Dermis microvascular lymphatic vessel endothelial cell (primary cell): ENCODE measurements at places on chromosomes 6 and 20. TPM values are rescaled to one million over a fixed set of nuclear protein-coding genes. Genes with fewer than 3 reads are reported as not detected.

DNA sequence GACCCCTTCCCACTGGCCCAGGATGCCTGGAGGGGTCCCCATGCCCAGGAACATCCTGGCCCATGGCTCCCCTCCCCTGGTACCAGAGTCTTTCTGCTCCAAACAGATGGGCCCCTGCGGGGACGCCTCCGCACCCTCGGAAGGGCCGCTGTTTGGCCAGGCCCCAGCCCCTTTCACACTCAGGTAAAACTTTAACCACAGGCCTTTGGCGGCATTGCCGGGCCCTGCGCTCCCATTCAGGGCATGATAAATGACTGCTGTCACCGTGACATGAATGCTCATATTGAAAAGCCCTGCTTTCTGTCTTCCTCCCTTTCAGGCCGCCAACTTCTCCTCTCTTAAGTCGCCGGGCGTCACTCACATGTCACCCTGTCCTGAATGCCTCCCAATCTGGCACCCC, 141.5 kb upstream of the TOP1 start:
- no peak for DNase-seq

- no peak for DNase-seq
Observed at GRCh38 chr6:155120034-155120433, 124.9 kb downstream of the TIAM2 start.

Gene MAS1
- not detected in 2 replicates for total RNA-seq

DNA sequence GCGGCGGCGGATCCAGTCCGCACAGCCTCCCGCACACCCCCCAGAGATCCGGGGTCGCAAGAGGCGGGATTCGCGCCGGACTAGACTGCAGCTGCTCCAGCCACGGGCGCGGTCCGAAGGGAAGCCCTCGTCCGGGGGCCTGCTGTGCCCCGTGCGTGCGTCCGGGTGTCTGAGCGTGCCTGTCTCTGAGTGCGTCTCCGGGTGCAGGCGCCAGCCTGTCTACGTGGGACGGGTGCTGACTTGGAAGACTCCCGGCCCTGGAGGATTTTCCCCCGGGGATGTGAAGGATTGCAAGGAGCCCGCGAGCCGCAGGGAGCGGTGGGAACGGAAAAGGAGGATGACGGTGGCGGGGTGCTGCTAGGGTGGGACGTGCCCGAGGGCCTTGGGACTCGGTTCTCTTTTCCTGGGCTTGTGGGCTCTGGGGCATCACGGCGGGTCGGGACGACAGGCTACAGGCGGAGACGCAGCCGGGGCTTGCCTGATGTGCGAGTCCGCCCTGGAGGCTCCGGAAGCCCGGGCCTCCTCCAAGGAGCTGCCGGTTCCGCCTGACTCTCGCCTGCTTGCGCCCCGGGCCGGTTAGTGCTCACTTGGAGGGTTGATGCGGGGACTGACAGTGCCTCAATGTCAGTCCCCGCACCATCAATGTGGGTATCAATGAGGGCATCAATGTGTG, 5.7 kb downstream of the MAFB start:
- DNase-seq = peak; percentile 10

DNA sequence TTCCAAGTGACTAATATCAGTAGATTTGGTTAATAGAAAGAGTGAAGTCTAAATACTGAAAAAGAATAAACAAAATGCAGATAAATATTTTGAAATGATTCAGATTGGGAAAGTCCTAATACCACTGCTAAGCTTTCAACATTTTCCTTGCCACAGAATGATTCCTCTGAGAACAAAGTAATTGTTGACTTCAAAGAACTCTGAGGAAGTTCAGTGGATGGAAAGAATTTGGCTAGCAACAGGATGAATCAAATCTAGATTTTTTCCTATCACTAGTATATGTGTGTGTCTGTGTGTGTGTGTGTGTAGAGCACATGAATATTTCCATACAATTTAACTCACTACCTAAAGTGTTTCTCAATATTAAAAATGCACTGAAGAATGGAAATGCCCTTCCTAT, 107.9 kb upstream of the PREP start:
- peak; percentile 74 for DNase-seq

DNA sequence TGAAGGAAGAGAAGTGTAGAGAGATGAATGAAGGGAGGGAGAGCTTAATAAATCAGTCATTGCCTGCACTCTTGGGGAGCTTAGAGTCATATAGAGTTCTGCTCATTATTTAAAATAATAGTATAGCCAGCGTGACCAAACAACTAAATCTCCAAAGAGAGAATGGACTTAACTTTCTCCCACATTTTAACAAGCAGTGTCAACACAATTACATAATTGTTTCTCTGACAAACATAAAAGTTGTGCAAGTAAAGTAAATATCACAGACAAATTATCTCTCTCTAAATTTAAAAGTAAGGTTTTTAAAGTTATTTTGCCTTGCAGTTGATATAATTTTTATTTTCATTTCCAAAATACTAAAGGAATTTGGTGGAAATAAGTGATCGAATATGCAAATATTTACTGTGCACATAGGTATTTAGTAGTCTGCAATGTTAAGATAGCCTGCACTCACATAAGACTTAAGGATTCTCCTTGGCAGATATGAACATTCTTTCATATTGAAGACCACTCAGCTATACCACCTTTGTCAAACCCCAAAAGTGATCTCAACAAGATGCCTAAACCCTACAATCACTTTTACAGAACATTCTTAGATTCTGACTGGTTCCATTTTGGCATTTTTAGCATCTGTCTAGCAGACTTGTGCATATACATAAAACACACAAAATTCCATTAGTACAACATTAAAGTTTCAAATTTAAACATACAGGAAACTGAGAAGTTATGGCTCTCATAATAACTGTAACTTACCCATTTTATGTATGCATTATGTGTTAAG, 67.7 kb downstream of the KIF6 start:
- no peak for DNase-seq

Gene CLDN20
- not detected in 2 replicates for total RNA-seq

DNA sequence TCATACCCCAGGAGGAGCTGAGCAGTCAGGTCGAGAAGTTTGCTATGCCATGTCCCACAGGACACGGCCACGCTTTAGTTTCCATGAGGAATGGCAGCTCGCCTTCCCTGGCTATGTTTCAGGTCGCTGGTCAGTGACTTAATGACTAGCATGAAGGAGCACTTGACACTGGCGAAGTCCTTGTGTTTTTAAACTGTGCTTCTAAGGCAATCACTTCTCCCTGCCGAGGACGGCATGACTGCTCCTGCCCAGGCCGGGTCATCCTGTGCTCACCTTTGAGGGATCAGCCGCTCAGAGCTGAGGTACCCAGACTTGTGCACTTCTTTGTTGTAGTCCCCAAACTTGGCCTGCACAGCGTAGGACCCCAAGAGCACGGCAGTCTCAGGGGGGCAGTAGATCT, 34.1 kb downstream of the EZR start:
- DNase-seq = no peak

Gene YWHAB
- total RNA-seq = 92.7 and 117 TPM in 2 replicates

DNA sequence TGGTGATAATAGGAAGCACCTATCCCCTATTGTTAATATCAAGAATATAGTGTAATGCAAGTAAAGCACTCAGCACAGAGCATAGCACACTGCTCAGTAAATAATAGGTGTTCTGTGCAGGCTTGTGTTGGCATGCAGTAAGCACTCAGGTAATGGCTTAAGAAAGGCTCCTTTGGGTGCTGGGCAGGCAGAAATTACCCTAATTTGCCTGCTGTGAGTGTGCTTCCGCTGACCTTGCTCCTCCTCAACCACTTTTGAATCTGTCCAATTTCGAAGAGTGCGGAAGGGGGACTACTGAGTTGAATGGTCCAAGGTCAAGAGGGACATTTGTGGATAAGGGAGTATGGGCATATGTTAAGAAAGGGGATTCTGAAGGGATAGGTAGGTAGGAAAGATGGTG, 15.4 kb downstream of the SRSF3 start:
- DNase-seq = no peak

GRCh38 chr6:41051873-41052272, 1.1 kb upstream of the APOBEC2 start:
- no peak for DNase-seq

DNA sequence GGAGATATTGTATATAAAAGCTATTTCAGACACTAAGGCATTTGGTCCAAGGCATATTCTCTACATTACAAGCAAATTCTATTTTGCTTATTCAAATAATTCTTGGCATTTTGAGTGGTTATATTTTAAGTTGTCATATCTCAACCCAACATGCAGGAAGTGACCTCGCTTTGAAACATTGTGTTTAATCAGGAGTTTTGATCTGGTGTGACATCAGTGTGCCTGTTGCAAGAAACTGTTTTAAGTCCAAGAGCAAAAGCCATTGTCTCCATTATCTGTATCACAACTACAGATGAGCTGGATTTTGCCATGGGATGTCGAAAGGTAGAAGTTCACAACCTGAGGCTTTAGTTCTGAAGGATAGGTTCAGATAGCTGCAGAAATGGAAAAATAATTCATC, 509.9 kb upstream of the ID4 start:
- no peak for DNase-seq

Gene GSTA5
- total RNA-seq = not detected in 2 replicates

- DNase-seq = peak; percentile 28
Observed at GRCh38 chr6:158322724-158323560, 10.7 kb downstream of the TULP4 start.

Gene IRAK1BP1
- 1.6 and 1.7 TPM in 2 replicates for total RNA-seq

Gene KCNK16
- not detected in 2 replicates for total RNA-seq

Gene PKHD1
- not detected in 2 replicates for total RNA-seq

Gene SLC26A8
- total RNA-seq = not detected in 2 replicates
